Cortex of kidney (tissue), 1 donor: ENCODE measurements at places on chromosomes 13 and 19.

DNA sequence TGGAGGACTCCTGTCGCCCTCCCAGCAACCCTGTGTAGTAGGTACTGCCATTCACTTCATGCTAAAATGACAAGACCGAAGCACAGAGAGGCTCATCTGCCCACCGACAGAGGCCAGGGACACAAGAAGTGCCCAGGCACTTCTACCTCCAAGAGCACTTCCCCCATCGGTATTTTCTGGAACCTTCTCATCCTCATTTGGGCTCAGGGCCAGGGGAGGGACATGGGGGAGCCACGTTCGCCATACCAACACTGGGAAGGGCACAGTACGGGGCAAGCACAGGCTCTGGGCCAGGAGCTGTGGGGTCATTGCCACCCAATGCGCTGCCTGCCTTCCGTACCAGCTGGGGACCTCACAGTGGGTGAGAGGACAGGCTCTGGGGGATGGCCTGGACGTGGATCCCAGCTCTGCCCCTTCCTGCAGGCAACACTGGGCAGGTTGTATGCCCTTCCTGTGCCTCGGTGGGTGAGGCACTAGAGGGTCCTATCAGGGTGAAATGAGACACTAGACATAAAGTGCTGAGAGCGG is 21.3 kb upstream of the CCNP start:
- no peak for DNase-seq

- DNase-seq, result no peak
Measured at GRCh38 chr13:90068658-90069057, 1278.8 kb upstream of the MIR17HG start.

DNA sequence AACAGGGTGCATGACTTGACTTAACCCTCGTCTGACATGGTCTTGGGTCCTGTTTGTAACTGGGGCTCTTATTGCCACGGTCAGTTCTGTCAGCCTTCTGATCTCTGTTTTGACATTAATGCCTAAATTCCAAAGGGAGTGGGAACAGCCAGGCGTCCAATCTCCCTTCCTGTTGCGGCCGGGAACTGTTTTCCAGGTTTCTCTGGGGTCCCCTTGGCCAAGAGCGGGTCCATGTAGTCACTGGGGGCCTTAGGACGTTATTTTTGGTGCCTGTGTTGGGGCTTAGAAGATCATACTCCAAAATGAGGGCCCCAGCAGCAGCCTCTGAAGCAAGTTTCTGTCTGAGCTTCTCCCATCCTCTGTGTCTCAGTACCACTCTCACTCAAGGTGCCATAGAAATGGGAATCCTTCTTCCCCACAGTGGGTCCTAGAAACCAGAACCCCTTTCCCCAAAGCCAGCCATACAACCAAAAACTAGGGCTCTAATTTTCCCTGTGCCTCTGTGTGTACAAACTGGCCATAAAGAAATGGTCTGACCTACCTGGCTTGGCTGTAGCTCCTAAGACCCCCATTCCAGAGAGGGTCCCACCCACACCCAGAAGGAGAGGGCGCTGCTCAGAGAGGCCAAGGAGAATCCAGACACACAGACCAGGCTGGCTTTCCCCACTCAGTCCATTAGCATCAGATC is 50.4 kb downstream of the C13orf46 start:
- no peak for DNase-seq

DNA sequence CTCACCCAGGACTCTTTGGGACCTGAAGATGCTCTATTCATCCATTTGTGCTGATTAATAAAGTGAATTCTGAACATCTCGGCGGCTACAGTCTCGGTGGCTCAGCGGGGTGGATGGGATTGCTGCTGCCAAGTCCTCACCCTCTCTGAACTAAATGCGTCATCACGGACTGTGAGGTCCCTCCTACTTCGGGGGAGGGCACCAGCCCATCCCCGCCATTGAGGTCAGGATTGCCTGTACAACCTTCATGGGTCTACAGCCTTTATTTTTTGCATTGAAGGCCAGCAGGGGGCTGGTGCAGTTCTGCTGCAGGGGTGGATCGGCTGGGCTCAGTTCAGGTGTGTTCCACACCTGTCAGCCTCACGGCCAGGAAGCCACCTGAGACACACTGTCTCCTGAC is 181.8 kb downstream of the COL4A1 start:
- no peak for DNase-seq

- DNase-seq, result no peak
Measured at GRCh38 chr19:10543059-10543419, 665 bp upstream of the ATG4D start.

DNA sequence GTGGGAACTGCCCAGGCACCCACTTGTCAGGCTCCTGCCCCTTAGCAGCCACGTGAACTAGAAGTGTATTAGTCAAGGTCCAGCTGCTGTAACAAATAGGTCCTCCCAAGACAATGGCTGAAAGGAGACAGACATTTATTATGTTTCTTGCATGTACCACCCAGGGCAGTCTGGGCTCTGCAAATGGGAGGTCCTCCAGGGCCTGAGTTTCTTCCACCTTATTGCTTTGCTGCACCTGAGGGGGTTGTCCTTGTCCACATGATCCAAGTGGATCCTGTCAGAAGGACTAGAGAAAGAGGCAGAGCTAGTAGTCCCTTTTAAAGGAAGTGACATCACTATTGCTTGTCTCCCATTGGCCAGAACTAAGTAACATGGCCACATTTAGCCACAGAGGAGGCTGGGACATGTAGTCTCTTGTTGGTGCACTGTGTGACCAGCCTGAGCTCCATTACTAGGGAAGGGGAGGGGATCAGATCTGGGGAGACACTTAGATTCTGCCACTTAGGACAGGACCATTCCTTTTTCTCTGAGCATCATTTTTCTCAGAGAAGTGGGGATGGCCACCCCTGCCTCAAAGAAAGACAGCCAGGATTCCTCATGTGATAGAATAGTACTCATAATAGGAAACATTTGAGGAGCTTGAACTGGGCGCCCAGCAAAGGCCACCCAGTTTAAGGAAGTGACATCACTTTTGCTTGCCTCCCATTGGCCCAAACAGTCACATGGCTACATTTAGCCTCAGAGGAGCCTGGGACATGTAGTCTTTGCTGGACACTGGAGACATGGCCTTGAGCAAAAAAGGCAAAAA is 15.1 kb downstream of the CC2D1A start:
- DNase-seq, result no peak

- DNase-seq, result no peak
Measured at GRCh38 chr19:12788042-12788681, 3.1 kb upstream of the JUNB start.

DNA sequence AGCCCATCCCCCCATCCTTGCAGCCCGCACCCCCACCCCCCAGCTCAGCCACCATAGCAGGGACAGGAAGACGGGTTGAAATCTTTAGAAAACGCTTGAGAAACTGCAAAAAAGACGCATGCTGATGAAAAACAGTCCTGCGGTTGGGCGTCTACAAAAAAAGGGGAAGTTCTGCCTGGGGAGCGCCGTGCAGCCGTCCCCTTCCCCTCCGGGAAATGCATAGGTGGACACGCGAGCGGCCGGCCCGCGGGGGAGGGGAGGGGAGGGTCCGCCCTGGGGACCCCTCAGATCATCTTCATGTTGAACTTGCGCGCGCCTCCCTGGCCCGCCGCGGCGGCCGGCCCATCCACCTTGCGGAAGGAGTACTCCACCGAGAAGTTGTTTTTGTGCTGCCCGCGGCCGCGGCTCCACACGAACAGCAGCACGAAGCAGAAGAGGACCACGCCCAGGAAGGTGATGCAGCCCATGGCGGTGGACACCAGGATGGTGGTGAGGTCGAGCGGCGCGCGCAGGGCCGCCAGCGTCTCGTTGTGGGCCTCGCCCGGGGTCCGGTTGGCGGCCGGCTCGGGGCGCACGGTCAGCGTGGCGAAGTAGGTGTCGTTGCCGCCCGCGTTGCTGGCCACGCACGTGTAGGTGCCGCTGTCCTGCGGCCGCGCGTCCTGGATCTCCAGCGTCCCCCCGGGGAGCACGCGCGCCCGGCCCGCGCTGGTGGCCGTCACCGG is 7.9 kb upstream of the PEAK3 start:
- no peak for DNase-seq

DNA sequence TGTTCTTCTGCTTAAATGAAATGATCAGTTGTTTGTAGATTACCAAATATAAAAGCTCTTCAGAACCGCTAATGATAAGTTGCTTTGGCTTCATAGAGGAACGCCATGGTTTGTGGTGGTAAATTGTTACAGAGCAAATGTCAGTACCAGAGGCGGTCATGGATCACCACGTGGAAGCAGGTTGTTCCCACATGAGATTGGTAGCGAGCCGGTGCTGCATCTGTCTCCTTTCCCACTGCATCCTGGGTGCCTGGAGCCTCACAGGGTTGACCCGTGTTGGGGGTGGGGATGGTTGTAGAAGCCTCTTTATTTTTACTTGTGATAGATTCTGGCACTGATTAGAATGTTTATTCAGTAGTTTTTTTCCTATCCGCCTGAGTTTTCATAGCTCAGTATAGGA is 14.7 kb downstream of the GARRE1 start:
- no peak for DNase-seq

- no peak for DNase-seq
Measured at GRCh38 chr13:46031581-46032263, 20.8 kb downstream of the ZC3H13 start.

DNA sequence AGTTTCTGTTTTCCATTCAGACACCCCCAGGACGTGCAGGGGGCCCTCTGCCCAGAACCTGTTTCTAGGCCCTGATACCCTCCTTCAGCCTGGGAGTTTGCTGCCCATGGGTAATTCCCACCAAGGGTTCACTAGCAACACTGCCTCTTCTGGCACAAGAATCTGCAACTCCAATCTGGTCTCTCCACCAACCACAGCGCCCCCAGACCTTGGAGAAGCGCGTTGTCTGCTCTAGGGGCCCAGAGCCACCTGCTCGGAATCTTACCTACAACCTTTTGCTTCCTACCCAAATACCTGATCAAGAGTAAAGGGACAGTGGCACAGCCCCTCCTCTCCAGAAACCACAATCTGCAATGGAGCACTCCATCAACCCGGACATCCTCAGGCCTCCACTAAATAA is 763 bp downstream of the ZNF180 start:
- no peak for DNase-seq

GRCh38 chr13:71876648-71877255 is 9.7 kb upstream of the DACH1 start:
- DNase-seq, result no peak

- no peak for DNase-seq
Measured at GRCh38 chr19:14187561-14187960, 18.4 kb downstream of the ADGRL1 start.

DNA sequence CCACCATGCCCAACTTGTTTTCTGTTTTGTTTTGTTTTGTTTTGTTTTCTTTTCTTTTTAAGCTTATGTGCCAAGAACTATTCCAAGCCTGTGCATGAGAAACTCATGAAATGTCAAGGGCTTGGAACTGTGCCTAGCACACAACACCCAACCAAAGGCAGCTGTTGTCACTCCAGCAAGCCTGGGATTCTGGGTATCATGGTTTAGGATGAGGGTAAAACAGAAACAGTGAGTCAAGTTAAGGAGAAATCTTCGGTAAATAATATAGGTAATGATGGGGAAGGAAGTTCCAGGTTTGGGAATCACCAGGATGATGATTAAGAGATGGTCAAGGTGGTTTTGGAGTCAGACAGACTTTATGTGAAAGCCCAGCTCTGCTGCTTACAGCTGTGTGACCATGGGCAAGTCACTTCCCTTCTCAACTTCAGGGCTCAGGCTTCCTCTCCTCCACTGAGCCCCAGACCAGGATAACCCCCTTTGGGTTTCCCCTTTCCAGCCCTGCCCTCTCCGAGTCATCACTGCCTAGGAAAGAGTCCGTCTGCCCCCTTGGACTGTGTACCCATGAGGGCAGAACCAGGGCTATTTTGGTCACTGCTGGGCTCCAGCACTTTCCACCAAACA is 5.0 kb downstream of the PVR start:
- DNase-seq, result no peak

DNA sequence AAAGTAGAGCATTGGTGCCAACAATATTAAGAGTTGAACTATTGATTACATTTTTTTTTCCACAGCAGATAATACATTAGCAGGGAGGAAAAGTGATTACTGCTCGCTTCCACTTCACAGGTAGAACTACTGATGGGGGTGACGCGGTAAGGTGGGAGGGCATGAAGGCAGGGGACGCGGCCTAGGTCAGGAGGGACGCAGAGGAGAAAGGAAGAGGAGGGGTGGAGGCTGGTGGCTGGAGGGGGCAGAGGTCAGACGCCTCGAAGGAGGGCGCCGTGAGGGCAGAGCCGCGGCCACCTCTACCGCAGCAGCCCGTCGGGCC is 287 bp upstream of the B3GLCT start:
- DNase-seq, result no peak

DNA sequence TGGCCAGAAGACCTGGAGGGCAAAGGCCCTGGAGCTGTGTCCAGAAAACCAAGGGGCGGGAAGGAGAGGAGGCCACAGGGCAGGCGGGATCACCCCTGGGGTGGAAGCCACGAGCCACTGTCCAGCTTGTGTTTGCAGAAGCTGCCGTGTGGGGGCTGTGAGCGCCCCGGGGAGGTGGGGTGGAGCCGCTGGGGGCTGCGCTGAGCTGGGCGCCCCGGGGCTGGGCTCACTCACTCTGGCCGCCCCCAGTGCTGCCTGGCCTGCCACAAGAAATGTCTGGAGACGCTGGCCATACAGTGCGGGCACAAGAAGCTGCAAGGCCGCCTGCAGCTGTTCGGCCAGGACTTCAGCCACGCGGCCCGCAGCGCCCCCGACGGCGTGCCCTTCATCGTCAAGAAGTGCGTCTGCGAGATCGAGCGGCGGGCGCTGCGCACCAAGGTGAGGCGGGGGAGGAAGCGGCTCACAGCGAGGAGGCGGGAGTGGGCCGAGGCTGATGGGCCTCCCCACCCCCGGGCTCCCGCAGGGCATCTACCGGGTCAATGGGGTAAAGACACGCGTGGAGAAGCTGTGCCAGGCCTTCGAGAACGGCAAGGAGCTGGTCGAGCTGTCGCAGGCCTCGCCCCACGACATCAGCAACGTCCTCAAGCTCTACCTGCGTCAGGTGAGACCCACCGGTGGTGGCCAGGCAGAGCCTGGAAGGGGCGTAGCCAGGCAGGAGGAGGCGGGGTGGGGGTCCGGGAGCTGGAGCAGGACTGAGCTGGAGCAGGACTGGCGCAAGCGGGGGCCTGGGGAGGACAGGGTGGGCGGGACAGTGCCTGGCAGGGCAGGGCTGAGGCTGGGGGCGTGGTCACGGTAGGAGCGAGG is 13.6 kb downstream of the POLR2E start:
- no peak for DNase-seq

DNA sequence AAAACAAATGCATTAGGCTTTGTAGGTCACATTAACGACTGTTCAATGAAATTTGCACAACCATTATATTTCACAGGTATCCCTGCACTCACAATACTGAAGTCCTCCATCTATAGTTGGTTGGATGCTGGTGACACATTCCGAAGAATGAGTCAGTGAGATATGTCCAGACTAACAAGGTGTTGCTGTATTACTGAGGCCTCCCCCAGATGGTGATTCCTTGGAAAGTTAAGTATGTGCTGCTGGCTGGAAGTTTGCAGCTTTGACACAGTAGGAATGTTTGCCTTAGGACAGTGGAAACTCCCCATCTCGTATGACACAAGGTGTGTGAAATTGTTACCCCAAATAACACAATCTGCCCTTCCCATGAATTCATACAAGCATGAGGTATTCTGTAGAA is 46.6 kb downstream of the FGF14 start:
- no peak for DNase-seq
